ENCODE measurements at places on chromosomes 4 and X.

DNA sequence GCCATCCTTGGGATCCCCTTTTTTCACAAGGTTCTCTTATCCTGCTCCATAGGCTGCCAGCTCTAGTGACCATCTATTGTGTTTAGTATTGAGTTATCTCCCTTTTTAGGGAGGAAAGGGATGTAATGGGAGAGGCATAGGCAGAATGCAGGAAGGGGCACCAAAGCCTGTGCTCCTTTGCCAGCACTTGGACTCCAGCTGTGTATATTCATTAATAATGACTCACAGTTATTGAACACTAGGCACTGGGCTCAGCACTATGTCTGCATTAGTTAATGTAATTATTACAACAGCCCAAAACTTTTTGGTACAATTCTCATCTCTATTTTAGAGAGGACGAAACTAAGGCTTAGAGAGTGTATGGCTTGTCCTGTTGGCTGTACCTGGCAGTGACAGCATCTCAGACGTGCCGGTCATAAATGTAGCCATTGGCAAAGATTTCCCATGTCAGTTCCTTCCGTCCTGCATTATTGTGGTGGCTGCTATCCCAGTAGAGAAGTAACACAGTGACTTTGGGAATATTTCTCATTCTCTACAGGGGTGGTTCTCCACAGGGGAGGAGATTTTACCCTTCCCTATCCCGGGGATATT lies 90.3 kb downstream of the AFF1 start:
- no peak for DNase-seq

DNA sequence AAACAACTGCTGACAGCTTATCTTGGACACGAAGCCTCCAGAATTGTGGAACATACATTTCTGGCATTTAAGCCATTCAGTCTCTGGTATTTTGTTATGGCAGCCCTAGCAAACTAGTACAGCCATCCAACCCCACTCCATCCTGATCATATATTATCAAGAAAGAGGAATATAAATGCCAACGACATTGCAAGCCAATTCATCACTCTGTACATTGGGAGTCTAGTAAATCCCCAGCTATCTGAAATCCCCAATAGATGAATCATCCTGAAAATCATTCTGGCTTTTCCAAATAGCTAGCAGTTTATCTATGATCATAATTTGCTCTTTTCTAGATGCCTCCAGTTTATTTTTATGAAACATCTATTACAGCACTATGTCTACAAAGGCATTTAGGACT lies 41.1 kb downstream of the FRMD7 start:
- DNase-seq, result no peak

- no peak for DNase-seq
Measured at GRCh38 chr4:11720292-11720691, 291.6 kb upstream of the HS3ST1 start.

DNA sequence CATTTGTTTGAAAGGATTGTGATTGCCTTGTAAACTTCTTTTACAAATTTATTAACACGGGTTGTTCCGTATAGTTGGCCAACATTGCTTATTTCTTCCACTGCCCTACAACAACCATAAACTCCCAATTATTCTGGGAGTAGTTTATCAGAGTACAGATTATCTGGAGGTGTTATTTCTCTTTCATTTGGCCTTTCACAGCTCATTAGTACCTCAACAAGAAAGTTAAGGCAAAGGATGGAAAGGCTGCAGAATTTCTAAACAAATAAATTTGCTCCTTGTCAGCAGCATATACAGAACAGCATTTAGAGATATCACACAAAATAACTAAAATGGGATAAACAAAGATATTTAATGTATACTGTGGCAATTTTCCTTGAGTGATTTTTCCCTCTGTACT lies 548.8 kb downstream of the DMD start:
- no peak for DNase-seq

- DNase-seq, result no peak
Measured at GRCh38 chr4:57766341-57766740, 656.2 kb upstream of the IGFBP7 start.

DNA sequence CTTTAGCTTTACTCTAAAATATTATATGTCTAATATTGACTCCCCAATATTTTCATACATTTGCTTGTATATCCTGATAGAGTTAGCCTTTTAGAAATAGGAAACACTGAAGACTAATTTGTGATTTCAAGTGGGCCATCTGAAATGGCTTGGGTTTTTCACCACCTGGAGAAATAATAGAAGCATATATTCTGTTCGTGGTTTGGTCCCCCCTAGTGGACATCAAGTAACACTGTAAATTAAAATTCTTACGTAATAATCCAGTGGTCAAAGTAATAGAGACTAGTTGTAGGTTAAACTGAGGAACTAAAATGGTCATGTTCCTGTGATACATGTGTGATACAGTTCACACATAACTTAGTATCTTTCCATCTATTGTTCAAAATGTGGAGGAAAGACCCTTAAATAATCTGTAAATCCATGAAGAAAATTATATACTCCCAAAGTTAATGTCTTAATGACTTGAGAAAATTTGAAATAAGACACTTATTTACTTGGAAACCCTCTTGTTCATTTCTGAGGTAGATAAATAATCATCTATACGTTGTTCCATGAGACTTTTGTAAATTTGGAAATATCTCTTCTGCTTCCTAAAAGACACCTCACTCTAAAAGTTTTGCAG lies 79.8 kb upstream of the SMARCAD1 start:
- no peak for DNase-seq

DNA sequence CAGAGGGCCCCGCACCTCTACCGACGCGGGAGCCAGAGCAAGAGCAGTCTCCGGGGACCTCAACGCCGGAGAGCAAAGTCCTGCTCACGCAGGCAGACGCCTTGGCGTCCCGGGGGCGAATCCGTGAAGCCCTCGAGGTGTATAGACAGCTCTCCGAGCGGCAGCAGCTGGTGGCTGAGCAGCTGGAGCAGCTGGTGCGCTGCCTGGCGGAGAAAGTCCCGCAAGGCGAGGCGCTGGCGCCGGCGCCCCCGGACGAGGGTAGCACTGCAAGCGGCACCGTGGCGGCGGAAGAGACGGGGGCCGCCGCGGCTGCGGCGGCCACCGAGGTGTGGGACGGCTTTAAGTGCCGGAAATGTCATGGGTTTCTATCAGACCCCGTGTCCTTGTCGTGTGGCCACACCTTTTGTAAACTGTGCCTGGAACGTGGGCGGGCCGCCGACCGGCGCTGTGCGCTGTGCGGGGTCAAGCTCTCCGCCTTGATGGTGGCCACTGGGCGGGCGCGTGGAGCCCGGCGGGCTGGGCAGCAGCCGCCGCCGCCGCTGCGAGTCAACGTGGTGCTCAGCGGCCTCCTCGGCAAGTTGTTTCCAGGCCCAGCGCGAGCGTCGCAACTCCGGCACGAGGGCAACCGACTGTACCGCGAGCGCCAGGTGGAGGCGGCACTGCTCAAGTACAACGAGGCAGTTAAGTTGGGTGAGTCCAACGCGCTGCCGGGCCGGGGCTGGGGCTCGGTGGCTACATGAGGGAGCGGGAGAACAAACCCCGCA lies 672 bp downstream of the LONRF3 start:
- no peak for DNase-seq

- DNase-seq, result no peak
Measured at GRCh38 chr4:22003878-22004277, 55.3 kb upstream of the KCNIP4 start.
